ENCODE measurements at places on chromosomes 5 and 9. TPM values are rescaled to one million over a fixed set of nuclear protein-coding genes. Genes with fewer than 3 reads are reported as not detected.

Gene HCN1
- total RNA-seq, result not detected

Gene KIF4B
- total RNA-seq, result not detected

Gene SLC25A2
- under 0.01 TPM for total RNA-seq

Gene CAMK2A
- total RNA-seq, result 0.33 TPM

Gene SUSD3
- 3.7 TPM for total RNA-seq

Gene C5orf52
- not detected for total RNA-seq

Gene TRIM23
- 25.6 TPM for total RNA-seq

Gene C8G
- not detected for total RNA-seq

Gene OR1J1
- not detected for total RNA-seq

Gene ZNF462
- total RNA-seq, result 20.0 TPM

Gene IFNB1
- 0.69 TPM for total RNA-seq

Gene BTNL8
- not detected for total RNA-seq

Gene RIGI
- total RNA-seq, result 92.6 TPM

Gene ZNF883
- total RNA-seq, result 0.31 TPM

Gene CTXN3
- not detected for total RNA-seq

Gene SEMA5A
- 90.9 TPM for total RNA-seq

Gene MRPS30
- 123 TPM for total RNA-seq

Gene CCNB1
- total RNA-seq, result 419 TPM

Gene SPDL1
- total RNA-seq, result 30.2 TPM
